ENCODE measurements at places on chromosomes 16 and 17.

DNA sequence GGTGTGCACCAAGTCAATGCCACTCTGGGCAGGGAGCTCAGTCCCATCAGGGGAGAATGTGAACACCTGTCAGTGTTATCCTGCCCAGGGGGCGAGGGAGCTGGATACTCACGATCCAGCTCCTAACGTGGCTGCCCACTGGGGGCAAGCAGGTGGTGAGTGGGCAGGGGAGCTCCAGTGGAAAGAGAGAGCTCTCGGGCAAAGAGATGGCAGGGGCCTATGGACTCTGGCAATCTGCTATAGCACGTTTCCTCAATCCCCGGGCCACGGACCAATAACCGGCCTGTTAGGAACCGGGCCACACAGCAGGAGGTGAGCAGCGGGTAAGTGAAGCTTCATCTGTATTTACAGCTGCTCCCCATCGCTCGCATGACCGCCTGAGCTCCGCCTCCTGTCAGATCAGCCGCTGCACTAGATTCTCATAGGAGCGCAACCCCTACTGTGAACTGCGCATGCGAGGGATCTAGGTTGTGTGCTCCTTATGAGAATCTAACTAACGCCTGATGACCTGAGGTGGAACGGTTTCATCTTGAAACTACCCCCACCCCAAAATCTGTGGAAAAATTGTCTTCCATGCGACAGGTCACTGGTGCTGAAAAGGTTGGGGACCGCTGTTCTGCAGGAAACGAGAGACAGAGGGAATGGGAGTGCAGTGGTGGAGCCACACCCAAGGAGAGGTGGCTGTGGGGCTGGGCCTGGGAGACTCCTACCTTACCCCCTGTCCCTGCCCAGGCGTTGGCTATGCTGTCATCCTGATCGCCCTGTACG is 15.6 kb downstream of the SLC6A2 start:
- DNase-seq, result no peak

GRCh38 chr16:88558457-88559442 is 11.5 kb upstream of the ZC3H18 start:
- DNase-seq, result no peak

DNA sequence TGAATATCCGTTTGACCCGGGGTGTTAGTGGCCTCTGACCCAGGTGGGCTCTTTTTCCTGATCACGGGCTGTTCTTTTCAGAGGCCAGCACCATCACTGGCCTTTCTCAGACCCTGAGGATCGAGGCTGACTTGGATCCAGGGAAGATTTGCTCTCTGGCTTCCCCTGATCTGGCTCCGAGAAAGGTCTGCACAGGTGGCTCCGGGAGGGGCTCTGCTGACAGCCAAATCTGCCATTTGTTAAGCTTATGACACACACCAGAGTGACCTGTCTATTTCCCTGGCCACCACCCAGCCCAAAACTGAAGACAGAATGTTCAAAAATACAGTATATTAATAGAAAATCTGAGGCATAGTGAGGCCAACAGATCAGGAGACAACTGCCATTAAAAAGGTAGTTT is 221.8 kb upstream of the TNRC6C start:
- DNase-seq, result no peak

DNA sequence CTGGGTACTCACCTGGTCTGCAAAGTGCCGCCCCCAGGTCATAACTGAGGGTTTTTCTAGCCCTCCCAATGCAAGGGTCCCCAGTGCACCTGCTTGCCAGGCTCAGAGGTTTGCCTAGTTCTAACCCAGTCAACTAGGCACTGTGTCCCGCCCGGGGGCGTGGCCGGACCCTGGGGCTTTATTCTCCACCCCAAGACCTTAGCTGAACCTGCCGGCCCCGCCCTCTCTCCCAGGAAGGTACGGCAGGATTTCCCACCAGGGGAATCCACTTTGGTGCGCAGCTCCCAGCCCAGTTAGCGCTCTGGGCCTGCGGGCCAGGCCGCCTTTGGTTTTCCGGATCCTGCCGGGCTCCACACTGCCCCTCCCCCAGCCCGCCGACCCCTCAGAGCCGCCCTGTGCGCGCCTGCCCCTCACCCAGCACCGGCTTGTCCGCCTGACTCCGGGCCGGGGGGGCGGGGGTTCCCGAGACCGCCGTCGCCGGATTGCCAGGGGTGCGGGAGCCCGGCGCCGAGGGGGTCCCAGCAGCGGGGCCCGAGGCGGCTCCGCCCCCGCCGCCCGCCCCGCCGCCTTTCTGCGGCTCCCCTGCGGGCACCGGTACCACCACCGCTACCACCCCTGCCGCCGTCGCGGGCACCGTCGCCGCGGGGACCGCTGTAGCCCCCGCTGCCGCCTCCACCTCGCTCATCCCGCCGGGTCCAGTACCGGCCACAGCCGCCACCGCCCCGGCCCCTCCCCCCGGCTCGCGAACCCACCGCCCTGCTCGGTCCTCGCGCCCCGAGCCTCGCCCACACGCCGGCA is 424 bp downstream of the YBX2 start:
- no peak for DNase-seq

DNA sequence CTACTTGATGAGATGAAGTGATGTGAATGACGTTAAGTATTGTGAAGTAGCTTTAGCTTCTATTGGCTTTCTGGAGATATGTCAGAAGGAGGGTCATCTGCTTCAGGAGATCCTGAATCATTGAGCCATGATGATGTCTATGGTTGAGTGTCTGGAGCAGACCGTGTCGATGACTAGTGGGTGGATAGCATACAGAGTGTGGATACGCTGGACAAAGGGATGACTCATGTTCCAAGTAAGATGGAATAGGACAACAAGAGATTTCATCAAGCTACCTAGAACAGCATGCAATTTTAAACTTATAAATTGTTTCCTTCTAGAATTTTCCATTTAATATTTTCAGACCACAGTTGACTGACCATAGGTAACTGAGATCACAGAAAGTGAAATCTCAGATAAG is 116.1 kb upstream of the RBBP6 start:
- DNase-seq, result no peak

DNA sequence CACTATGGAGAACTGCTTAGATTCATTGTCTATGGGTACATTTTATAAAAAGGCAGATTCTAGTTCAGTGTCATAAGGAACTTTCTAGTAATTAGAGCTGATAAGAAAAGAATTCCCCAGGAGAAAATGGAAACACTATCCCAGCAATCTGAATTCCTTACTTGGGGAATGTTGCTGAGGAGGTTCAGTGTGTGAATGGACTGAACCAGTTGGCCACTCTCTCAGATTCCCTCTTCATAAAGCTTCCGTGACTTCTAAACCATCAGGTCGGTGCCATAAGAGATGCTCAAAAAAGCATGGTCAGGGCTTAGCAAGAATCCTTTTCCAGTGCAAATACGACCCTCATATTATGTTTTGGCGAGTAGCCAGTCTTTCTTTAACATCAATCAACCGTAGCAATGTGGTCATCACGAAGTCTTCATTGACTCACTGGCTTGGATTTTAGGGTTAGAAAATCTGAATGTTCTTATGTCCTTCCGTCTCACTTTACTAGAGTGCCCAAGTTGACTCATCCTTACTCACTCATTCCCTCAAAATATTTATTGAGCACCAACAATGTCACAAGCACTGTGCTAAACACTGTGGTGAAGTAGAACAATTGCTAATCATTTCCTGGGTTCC is 102.7 kb upstream of the HLF start:
- DNase-seq, result no peak

DNA sequence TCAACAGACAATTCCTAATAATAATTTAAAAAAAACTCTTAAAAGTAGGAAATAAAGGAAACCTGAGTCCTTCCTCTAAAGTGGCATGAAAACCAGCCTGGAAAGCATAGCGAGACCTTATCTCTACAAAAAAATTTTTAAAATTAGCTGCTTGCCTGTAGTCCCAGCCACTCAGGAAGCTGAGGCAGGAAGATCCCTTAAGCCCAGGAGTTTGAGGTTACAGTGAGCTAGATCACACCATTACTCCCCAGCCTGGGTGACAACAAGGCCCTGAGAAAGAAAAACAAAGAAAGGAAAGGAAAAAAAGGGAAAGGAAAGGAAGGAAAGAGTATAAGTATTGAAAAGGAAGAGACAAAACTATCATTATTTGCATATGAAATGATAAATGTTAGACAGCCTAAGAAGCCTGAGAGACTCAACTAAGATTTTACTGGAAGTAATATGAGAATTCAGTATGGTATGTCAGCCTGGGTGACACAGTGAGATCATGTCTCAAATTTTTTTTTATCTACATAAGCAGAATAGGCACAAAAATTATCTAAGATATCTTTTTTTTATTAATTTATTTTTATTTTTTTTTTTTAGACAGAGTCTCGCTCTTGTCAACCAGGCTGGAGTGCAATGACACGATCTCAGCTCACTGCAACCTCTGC is 113.0 kb downstream of the GOSR1 start:
- no peak for DNase-seq

DNA sequence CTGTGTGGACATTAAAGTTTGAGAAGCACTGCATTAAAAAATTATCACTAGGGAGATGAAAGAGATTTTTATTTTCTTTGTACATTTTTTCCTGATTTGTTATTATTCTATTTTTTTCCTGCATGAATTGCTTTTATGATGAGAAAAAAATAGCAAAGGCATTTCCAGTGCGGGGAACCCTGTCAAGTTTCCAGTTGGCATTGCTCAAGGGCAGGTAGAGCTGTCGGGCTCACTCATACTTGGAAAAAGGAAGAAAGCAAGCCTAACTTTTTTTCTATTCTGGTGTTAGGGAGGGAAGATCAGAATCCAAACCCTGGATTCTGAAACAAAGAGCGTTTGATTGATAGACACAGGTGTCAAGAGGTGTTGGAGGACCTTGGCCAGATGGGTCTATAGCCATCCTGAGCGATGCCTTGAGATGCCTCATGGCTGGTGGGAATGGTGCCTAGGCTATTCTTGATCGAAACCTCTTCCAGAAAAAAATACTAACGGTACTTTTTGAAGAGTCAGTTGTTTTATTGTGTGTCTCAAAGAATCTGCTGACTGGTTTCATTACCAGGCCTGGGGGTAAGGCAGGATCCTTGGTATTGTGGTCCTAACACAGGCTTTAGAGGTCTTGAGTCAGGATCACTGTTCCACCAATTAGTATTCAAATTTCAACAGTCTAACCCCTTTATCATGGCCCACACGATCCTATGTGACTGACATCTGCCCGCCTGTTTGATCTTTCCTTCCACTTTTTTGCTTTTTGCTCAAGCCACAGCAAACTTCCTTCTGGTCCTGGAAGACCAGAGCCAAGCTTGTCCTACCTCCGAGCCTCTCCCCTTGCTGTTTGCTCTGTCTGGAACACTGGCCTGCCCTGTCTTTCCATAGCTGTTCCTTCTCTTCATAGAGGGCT is 20.1 kb downstream of the SNX29 start:
- no peak for DNase-seq

DNA sequence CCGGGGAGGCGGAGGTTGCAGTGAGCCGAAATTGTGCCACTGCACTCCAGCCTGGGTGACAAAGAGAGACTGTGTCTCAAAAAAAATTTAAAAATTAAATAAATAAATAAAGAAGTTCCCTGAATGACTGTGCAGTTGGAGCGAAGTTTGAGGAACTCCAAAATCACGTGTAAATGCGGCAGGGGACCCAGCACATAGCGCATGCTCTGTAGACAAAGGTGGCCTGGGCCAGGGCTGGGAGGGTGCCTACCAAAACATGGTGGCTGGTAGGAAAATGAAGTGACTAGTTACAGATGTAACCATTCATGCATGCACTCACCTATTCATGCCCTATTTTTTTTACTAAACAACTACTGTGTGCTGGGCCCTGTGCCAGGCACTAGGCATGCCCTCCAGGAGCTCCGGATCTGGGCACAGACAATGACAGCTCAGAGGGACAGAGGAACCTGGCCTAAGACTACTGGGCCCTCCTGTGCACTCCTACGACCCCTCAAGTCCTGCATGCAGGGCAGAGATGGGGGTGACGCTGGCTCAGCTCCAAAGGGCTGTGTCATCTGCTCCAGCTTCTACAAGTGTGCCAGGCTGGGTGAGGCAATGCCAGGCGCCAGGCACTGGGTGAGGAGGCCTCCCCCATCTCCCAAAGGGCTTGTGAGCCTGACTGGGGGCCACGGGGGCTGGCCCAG is 65.3 kb downstream of the RMI2 start:
- no peak for DNase-seq

GRCh38 chr17:47295874-47296255 is 27.9 kb upstream of the EFCAB13 start:
- no peak for DNase-seq

DNA sequence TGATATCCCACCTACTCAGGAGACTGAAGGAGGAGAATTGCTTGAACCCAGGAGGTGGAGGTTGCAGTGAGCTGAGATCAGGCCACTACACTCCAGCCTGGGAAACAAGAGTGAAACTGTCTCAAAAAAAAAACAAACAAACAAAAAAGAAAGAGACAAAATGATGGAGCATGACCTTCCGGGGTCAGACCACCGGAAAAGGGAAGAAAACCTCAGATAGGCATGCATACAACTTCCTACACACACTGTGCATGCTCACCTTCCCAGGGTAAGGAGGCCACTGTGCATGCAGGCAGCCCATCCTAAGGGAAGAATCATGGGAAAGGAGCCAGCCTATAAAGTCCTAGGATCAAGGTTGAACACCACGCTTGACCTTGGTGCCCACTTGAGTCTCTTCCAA is 9.6 kb upstream of the MAPK3 start:
- DNase-seq, result no peak

DNA sequence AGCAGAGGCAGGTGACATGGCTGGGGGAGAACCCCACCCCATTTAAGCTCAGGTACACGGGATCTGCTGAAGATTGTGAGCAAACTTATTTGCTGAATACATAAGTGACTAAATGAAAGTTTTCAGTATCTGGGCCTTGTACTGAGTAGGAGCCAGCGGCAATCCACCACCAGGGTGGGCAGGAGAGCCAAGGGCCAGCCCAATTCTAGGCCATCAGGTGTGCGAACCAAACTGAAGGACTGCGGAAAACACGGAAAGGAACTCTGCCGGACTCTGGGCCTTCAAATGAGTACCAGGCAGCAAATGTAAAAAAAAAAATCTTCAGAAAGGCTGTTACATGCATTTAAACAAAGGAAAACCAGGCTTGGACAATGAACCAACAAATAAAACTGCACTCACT is 19.7 kb downstream of the ARHGAP17 start:
- no peak for DNase-seq

DNA sequence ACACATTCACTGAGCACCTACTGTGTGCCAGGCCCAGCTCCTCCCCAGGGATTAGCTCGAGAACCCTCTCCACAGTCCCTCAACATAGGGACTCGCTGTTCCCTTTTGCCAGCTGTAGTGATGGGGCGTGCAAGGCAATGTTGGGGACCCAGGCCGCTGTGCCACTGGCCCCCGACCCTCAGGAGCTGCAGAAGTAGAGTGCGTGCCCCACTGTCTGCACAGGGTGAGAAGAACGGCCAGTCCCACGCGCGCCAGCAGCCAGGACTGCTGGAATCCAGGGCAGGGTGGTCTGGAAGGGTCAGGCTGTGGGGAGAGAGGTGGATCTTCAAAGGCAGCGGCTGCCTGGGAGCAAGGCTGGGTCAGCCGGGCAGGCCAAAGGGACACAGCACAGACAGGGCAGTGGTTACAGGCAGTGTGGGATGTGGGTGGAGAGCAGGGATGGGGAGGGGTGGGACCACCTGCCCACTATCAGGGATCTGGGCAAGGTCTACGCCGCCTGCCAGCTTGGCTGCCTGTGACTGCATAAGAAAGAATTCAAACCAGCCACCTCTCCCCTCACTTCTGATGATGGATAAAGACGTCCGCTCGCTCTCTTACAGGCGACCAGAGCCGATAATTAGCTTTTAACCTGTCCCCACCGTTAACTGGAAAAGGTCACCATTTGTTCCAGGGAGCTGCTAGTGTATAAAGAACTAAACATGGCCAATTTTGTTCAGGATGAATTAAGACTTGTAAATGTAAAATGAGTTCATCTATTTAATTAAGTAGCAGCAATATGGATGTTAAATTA is 86.7 kb upstream of the GSE1 start:
- DNase-seq, result no peak
